ENCODE measurements at places on chromosomes 3 and 15.

DNA sequence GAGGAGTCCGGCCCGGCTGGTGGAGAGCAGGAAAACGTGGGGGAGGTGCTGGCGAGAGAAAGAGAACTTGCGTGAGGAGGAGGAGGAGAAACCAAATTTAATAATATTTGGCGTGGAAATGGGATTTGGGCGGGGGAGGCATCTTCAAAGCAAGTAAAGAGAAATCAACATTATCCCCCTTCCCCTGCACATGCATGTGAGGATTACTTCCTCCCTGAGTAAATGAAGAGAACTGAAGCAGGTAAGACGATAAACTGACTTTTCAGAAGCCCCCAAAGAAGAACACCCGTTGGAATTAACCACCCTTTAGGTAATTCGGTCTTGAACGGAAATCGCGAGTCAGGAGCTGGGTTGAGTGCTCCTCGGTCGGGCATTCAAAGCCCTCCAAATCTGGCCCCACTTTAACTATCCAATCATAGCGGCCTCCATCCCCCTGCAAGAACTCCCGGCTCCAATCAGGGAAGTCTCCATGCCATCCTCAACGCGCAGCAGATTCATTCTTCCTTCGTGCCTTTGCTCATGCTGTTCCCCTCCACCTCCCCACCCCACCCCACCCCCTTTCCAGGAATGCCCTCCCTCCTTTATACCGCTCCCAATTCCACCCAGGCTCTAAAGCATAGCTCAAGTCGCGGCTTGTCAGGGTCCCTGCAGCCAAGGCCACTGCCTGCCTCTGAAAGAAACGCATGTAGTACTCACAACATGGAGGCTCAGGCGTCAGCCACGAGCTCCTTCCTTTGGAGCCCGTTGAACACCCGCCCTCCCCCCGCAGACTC is 545 bp upstream of the RFX7 start:
- peak overlapping the region; percentile 84 for H3K4me3 ChIP-seq
- DNase-seq = no peak
- H3K27me3 ChIP-seq = no peaks in the 10 kb centered on the region
- H3K27ac ChIP-seq = peak overlapping the region; percentile 77

DNA sequence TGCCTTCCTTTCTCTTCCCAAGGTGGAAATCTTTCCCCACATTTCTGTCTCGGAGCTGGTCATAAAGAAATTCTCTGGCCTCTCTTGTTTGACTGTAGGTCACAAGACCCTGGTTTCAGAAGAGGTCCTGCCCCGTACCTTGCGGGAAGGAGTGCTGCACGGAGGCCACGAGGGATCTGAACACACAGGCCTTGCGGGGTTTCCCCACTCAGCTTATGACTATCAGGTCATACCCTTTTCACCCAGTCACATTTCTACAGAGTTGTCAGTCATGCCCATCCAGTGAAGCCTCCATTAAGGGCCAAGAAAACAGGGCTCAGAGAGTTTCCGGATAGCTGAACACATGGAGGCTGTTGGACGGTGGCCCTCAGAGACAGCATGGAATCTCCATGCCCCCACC is 54.7 kb upstream of the ATP13A3 start:
- no peaks in the 10 kb centered on the region for H3K36me3 ChIP-seq
- H3K4me1 ChIP-seq = peaks cover 3% of the 10 kb centered on the region
- H3K4me3 ChIP-seq = no peak overlapping the region
- H3K27ac ChIP-seq = no peak overlapping the region

GRCh38 chr3:170256597-170256996 is 34.4 kb downstream of the PRKCI start:
- H3K36me3 ChIP-seq = peaks cover 6% of the 10 kb centered on the region
- no peak overlapping the region for H3K4me3 ChIP-seq
- DNase-seq = no peak
- peaks cover 4% of the 10 kb centered on the region for H3K4me1 ChIP-seq
- H3K27me3 ChIP-seq = no peaks in the 10 kb centered on the region

- H3K27me3 ChIP-seq = no peaks in the 10 kb centered on the region
- no peak for DNase-seq
- H3K27ac ChIP-seq = no peak overlapping the region
- no peaks in the 10 kb centered on the region for H3K4me1 ChIP-seq
Measured at GRCh38 chr3:123741041-123741511, 143.1 kb downstream of the MYLK start.

Data from T-cell (primary cell).